ENCODE measurements at places on chromosomes 4 and X.

DNA sequence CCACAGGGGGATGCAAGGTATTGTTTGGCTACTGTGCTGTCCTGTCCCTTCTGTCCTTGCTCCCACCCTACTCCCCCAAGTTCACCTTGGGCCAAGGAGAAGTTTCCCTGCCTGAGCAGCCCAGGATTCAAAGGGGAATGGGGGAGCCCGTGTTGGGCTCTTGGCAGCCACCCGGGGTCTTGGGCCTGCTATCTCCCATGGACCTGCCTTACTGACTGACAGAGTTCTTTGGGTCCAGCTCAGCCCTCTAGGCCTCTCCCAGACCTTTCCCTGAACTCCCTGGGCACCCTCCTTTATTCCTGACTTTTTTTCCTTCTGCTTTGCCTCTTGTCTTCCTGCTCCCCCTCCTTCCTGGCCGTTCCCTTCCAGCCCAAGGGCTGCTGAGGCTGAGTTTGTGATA, 67.4 kb downstream of the STARD8 start:
- no peak for DNase-seq

DNA sequence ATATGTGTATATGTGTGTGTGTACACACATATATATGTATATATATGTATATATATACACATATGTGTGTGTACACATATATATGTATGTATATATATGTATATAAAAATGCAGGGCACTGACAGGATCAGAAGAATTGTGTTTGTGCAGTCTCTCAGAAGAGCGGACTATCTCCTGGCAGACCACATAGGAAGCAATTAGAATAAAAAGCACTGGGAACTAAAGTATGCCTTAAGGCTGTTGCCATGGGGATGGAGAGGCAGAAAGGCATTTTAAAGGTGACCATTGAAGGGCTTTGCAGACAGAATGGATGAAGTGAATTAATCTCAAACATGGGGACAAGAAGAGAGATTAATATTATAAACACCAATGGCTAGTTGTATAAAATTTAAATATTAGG, 33.7 kb upstream of the USP51 start:
- no peak for DNase-seq

- no peak for DNase-seq
Observed at GRCh38 chrX:13376857-13377549, 57.1 kb upstream of the ATXN3L start.

- DNase-seq: peak; percentile 35
Observed at GRCh38 chr4:82491251-82491960, 61.0 kb downstream of the ENOPH1 start.

DNA sequence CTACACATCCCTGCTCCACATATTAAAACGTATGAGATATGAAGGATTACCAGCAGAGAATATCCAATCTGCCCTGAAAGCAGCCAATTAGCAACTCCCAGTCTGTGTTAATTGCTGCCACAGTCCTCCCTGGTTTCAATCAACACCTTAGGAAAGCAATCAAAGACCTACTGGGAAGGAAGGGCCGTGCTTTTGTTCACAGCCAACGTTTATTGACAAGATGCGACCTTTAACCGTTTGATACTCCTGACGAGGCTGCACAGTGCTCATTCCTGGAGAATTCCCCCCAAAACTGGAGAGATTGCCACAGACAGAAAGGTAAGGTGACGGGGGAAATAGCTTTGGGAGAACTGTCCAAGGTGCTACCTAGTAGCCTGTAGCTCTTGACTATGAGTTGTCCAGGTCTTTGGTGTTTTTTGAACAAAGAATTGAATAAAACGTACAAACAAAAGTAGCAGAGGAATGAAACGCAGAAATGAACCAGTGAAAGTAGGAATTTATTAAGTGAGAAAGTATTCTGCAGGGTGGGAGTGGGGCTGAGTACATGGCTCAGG, 596.5 kb downstream of the NLGN4X start:
- no peak for DNase-seq

GRCh38 chr4:15349531-15349935, 78.3 kb upstream of the C1QTNF7 start:
- no peak for DNase-seq

GRCh38 chr4:18314731-18315130, 293.2 kb upstream of the LCORL start:
- DNase-seq: no peak

- no peak for DNase-seq
Observed at GRCh38 chr4:184396570-184397515, 77.5 kb downstream of the IRF2 start.

DNA sequence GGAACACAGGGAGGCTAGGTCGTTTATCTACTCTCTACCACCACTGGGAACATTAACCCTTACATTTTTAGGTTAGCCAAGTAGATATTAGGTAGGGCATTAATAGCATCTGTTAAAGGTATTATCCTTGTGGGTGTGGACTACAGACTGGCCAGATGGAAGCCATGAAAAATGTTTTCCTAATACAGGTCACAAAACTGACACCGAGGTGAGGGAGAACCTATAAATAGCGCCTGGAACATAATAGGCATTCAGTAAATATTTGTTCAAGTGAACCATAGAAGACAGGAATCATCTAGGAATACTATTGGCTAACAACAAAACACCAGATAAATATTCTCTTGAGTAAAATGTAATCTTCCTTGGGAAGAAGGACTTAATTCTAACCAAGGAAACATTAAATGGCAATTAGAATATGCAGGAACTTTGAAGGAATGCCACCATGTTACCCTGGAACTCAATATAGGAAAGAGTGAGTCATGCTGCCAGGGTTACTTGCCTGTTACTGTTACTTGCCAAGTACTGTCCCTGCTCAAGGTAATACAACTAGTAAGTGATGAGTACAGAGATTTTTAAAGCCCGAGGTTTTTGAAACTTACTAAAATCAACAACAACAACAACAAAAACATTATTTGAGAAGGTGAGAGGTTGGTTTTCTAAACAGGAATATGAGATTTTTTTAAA, 79.0 kb downstream of the SOX3 start:
- DNase-seq: no peak

- no peak for DNase-seq
Observed at GRCh38 chrX:150074175-150074574, 135.9 kb upstream of the EOLA2 start.

DNA sequence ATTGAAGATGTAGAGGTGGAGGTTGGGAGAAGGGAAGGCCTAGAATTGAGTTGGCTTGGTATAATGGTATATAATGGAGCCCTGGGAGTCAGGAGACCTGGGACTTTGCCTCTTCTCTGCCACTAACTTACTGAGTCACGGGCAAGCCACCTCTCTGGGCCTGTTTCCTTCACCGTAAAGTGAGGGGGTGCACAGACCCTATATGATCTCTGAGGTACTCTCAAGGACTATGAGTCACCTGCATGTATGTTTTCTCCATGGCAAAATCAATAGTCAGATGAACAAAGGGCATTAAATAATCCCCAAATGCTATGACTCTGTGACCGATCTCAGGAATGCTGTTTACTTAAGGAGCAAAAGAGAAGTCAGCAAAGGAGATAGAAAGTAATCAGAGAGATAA, 5.1 kb downstream of the P2RY4 start:
- DNase-seq: no peak

GRCh38 chrX:78388663-78389062, 61.3 kb upstream of the CYSLTR1 start:
- DNase-seq: no peak

DNA sequence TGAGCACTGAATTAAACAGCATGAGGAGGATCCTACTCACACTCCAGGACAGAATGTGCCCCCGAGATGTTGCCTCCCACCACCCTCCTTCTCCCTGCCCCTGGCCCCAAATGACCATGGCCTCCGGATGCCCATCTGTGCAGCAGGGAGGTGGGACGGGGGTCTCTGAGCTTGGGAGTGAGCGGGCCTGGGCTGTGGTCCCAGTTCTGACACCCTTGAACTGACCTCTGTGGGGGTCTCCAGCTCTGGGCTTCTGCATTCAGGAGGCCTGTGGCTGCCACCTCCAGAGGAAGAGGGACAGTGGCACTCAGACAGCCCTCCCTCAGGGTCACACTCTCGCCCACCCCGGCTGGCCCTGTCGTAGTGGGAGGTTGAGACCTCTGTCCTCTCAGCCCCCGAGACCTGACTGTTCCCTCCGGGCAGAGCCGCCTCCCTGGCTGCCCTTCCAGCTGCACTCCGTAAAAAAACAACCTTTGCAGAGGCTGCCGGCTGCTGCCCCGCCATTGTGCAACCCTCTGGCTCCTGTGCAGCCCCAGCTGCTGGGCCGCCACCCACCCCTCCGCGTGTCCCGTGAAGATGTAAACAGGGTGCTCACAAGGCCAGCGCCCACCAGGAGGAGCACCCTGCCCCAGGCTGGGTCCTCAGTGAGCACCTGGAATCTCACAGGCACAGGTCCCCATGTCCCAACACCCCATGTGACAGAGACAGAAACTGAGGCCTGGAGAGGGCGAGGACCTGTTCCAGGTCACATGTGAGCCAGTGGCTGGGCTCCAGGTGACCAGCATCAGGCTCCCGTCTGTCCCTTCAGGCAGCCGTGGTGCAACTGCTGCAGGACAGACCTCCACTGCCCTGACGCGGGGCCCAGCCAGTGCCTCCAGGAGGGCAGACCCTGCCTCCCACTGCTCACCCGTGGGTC, 39.6 kb downstream of the HTRA3 start:
- peak; percentile 18 for DNase-seq

GRCh38 chr4:158176108-158176507, 3.3 kb upstream of the GASK1B start:
- peak; percentile 45 for DNase-seq

GRCh38 chr4:159097785-159098184, 5.1 kb upstream of the RAPGEF2 start:
- DNase-seq: no peak

DNA sequence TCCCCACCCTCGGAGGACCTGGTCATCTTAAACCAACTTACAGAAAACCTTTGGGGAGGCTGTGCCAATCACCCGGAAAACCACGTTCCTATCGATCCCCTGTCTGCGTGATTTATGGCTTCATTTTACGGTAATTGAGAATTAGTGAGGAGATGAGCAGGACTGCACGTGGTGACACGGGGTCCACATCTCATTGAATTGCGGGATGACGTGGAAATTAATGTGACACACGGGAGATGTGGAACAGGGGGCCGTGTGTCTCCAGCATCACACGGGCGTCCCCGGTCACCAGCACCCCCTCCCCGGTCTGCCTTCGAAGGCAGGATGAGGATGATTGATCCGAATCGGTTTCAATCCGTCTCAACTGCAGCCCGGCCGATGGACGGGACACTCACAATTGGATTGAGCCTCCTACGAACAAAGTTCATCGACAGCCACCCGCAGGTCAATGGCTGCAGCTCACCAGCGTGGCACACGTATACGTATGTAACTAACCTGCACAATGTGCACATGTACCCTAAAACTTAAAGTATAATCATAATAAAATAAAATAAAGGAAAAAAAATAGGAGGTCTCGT, 160.3 kb downstream of the SHOX start:
- no peak for DNase-seq

DNA sequence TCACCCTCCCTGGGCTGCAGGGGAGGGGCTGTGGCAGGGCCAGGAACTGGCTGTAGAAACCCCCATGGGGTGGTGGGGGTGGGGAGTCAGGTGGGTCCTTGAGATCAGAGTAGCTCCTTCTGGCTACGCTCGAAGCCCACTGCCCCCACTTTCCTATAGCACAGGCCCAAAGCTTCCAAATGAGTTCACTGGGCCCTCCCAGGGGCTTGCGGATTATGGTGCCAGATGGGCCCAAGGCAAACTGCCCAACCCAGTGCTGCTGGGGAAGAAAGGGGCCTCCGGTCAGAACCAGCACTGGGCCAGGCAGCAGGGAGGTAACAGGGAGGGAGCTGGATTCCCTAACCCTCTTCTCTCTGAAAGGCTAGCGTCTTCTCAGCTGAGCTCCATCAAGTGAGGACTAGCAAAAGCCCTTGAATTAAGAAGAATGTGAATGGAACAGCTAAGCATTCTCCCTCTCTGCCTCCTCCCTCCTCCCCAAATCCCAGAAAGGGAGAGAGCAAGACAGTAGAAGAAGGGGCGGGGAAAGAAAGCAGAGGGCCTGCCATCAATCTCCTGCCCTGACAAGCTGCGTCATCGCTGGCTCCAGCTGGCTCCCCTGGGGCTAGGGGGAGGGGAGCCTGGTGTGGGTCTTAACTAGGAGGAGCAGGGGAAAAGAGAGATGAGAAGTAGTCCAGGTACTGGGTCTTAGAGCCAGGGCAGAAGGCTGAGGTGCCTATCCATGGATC, 34.7 kb downstream of the FRMPD3 start:
- no peak for DNase-seq

DNA sequence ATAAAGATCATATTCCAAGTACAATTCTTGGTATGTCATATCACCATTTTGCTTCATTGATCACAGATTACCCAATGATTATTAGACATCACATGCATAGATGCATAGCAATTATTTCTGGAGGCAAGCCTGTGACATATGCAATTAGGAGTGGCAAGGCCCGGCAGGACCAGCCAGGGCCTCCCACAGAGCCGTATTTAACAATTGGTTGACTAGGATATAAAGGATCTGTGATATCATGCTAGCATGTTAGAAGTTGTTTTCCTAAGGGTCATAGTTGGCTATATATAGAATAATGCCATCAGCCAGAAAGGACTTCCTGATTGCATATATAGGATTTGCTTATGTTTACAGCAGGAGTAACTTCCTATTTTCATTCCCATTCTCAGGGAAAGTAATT, 103.5 kb upstream of the OTUD4 start:
- no peak for DNase-seq

- DNase-seq: no peak
Observed at GRCh38 chr4:93086356-93086755, 742.2 kb upstream of the ATOH1 start.

GRCh38 chr4:140070973-140071372, 83.0 kb downstream of the MAML3 start:
- DNase-seq: no peak
